Right atrium auricular region (tissue), 2 donors: ENCODE measurements at places on chromosomes 1 and 21. TPM values are rescaled to one million over a fixed set of nuclear protein-coding genes. Genes with fewer than 3 reads are reported as not detected.

Gene RAB3B
- 0.04 TPM for total RNA-seq

Gene CR2
- total RNA-seq, result not detected

Gene RGSL1
- not detected for total RNA-seq

Gene AADACL4
- not detected for total RNA-seq

- no peak for DNase-seq
- H3K27ac ChIP-seq, result no peak overlapping the region
- H3K36me3 ChIP-seq, result no peaks in the 10 kb centered on the region
- H3K4me1 ChIP-seq, result no peaks in the 10 kb centered on the region
Observed at GRCh38 chr1:12159816-12160215, 7.0 kb upstream of the TNFRSF1B start.

- H3K36me3 ChIP-seq, result no peaks in the 10 kb centered on the region
- H3K4me1 ChIP-seq, result no peaks in the 10 kb centered on the region
- no peak for DNase-seq
- H3K27ac ChIP-seq, result no peak overlapping the region
- no peaks in the 10 kb centered on the region for H3K27me3 ChIP-seq
- H3K4me3 ChIP-seq, result no peak overlapping the region
Observed at GRCh38 chr21:25246546-25246945, 360.7 kb downstream of the MRPL39 start.

GRCh38 chr1:155091071-155092051, 12.7 kb downstream of the EFNA3 start:
- no peaks in the 10 kb centered on the region for H3K36me3 ChIP-seq
- no peak overlapping the region for H3K27ac ChIP-seq
- DNase-seq, result peak; percentile 80
- H3K4me3 ChIP-seq, result no peak overlapping the region

DNA sequence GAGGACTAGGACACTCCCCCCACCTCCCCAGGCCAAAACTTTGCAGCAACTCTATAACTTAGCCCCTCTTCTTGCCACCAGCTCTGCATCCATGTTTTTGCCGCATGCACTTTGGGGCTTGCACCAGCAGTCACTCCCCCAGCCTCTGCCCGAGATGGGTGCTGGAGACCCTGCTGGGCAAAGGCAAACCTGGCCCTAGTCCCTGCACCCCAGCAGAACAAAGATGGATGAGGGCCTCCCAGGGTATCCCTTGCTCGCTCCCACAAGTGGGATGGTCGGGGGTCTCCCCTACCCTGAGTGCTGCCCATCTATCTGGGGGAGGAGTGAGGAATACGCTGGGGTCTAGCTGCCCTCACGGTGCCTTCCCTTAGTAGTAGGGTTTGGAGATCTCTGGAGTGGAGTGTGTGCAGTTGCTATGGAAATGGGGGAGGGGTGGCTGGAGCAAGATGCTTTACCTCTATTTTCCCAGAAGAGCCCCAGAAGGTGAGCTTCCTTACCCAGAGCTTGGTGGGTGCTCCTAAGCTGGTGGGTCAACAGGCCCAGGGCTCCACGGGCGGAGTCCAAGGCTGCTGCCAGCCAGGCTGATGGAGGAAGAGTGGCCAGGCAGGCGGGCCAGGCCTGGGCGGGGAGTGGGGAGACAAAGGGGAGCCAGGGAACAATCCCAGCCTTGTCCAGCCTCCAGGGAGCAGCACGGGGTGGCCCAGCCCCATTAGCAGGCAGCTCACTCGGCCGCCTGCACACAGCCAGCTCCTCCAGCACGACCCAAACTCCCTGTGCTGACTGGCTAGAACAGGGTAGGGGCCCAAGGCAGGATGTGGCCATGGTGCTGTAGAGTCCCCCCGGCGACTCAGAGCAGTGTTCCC, at the start of gene PAQR6:
Gene PAQR6, minus strand, starts transcription at position 597 of the 863 bp plus-strand sequence. CDS start 1,325 bp downstream, outside the sequence.
- H3K36me3 ChIP-seq, result peaks cover 36% of the 10 kb centered on the region
- no peaks in the 10 kb centered on the region for H3K4me1 ChIP-seq
- DNase-seq, result no peak
- no peak within 1 kb of the TSS for H3K27ac ChIP-seq
- H3K27me3 ChIP-seq, result no peaks in the 10 kb centered on the region

GRCh38 chr1:52288286-52288685, 77.7 kb downstream of the CC2D1B start:
- H3K27me3 ChIP-seq, result no peaks in the 10 kb centered on the region
- H3K36me3 ChIP-seq, result no peaks in the 10 kb centered on the region
- H3K4me3 ChIP-seq, result no peak overlapping the region
- DNase-seq, result no peak
- no peak overlapping the region for H3K27ac ChIP-seq

- no peak overlapping the region for H3K4me3 ChIP-seq
- no peaks in the 10 kb centered on the region for H3K36me3 ChIP-seq
- no peaks in the 10 kb centered on the region for H3K27me3 ChIP-seq
- H3K27ac ChIP-seq, result no peak overlapping the region
Observed at GRCh38 chr1:244957525-244957924, 93.2 kb upstream of the HNRNPU start.

DNA sequence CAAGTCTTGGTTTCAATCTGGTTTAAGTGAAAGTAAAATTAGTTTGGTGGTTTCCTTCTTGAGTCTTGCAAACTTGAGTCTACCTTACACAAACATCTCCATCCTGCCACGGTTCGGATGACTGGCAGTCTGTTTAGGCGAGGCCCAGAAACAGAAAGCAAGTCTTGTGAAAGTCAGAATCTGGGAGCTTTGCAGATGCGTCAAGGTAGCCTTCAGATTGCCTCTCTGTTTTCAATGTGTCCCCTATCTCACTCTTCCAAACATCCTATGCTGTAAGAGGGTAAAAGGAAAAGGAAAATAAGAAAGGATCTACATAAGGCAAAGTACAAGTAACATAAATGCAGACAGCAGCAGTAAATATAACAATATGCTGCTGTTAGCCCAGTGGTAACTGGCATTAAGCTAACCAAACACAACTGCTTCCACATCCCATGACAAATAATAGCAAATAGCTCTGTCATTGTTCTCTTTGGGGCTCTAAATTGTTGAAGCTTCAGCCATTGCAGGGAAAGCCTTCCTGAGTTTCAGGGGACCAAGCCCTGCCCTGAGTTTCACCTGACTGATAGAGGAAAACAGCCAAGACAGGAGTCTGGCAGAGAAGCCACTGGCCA, 26.2 kb upstream of the C1orf105 start:
- H3K36me3 ChIP-seq, result no peaks in the 10 kb centered on the region
- no peaks in the 10 kb centered on the region for H3K27me3 ChIP-seq
- no peak for DNase-seq
- no peak overlapping the region for H3K27ac ChIP-seq
- no peak overlapping the region for H3K4me3 ChIP-seq

- H3K27ac ChIP-seq, result no peak overlapping the region
- H3K36me3 ChIP-seq, result no peaks in the 10 kb centered on the region
- no peaks in the 10 kb centered on the region for H3K27me3 ChIP-seq
- H3K4me3 ChIP-seq, result no peak overlapping the region
- H3K4me1 ChIP-seq, result no peaks in the 10 kb centered on the region
Observed at GRCh38 chr1:247440001-247440620, 17.8 kb downstream of the OR2B11 start.
